Natural killer cell treated with Interleukin-12 subunit alpha and Interleukin-12 subunit beta and Interleukin-15 and Interleukin-18, amount 100 ng/mL, for 72 hours (primary cell): ENCODE measurements at places on chromosomes 5 and 9.

DNA sequence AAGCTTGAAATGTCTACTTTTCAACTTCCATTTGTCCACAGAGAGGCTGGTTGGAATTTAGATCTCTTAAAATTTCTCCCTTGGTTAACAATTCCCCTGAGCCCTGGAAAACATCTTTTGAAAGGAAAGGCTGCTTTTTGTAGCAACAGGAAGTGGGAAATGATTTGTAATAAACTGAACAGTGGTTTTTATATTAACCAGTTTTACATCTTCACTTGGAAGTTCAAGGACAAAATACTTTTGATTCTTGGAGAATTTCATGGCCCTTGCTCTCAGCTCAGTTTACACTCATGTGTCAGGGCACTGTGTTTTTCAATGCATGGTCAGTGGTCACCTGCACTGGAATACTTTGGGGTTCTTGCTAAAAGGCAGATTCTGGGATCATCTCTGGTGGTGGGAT lies 9.9 kb downstream of the MLANA start:
- H3K36me3 ChIP-seq, result peaks cover 9% of the 10 kb centered on the region
- no peak for DNase-seq
- no peak overlapping the region for H3K27ac ChIP-seq
- no peak overlapping the region for H3K4me3 ChIP-seq

DNA sequence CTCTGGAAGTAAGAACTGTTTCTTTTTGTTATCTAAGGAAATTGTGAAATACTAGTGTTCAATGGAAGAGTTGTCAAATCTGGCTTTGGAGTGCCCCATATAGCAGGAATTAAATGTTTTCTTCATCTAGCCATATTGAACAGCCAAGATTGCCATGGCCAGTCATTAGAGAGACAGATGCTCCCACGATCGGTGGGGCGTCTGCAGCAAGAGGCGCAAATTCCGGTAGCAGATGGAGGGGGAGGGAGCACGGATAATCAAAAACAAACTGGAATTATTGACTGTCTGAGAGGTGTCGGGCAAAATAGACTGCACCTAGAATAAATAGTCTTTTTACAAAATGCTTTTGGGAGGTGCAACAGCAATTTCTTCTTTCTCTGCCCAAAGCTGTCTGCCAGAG lies 139.1 kb upstream of the FSTL4 start:
- H3K27ac ChIP-seq, result no peak overlapping the region
- no peak for DNase-seq
- H3K36me3 ChIP-seq, result no peaks in the 10 kb centered on the region
- no peaks in the 10 kb centered on the region for H3K4me1 ChIP-seq
- peaks cover 17% of the 10 kb centered on the region for H3K27me3 ChIP-seq

- H3K27me3 ChIP-seq, result no peaks in the 10 kb centered on the region
- no peak for DNase-seq
- H3K27ac ChIP-seq, result no peak overlapping the region
- peaks cover 18% of the 10 kb centered on the region for H3K36me3 ChIP-seq
- no peaks in the 10 kb centered on the region for H3K4me1 ChIP-seq
These were observed 179.6 kb downstream of the LURAP1L start for GRCh38 chr9:12954441-12954840.

GRCh38 chr5:74042959-74043358 lies 417.0 kb downstream of the ARHGEF28 start:
- no peak overlapping the region for H3K27ac ChIP-seq
- H3K4me1 ChIP-seq, result no peaks in the 10 kb centered on the region
- DNase-seq, result no peak
- no peaks in the 10 kb centered on the region for H3K36me3 ChIP-seq

GRCh38 chr5:113526421-113526820 lies 12.9 kb downstream of the YTHDC2 start:
- no peak overlapping the region for H3K27ac ChIP-seq
- no peak overlapping the region for H3K4me3 ChIP-seq
- no peak for DNase-seq
- no peaks in the 10 kb centered on the region for H3K27me3 ChIP-seq

- H3K4me3 ChIP-seq, result no peak overlapping the region
- DNase-seq, result no peak
- H3K4me1 ChIP-seq, result no peaks in the 10 kb centered on the region
These were observed 178.0 kb upstream of the PIK3R1 start for GRCh38 chr5:68037546-68037945.

DNA sequence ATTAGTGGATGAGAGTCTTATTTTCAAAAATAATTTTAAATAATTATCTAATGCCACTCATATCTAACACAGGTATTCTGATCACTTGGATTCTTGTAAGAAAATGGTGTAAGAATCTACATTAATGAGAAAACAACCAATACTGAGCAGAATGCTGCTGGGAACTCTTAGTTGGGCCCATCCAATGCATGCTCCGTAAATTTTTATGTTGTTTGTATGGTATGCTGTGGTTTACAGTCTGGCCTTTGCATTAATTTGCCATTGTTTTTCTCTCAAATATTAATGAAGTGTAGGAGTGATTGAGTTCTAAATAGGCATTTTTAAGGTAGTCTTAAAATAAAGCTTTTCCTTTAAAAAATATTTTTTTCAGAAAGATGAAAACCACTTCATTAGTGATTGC lies 133.4 kb downstream of the ZSWIM6 start:
- H3K27me3 ChIP-seq, result no peaks in the 10 kb centered on the region
- no peaks in the 10 kb centered on the region for H3K36me3 ChIP-seq
- no peak for DNase-seq
- H3K27ac ChIP-seq, result no peak overlapping the region
- no peak overlapping the region for H3K4me3 ChIP-seq

DNA sequence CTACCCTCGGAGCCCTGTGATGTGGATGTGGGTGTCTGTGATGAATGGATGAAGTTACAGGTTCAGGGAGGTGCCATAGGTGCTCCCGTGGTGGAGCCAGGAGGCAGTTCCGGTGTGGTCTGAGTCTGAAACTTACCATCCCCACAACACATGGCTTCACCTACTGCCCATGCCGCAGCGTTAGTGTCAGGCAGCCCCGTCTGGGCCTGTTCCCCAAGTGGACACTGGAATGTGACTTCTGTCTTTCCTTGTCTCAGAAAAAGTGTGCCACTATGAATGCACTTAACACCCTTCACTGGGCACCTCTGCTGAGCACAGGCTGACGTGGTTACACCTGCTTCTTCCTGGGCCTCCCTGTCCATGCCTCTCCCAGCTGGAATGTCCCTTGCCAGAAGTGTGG lies 8.6 kb downstream of the ANKRD33B start:
- no peaks in the 10 kb centered on the region for H3K27me3 ChIP-seq
- peaks cover 12% of the 10 kb centered on the region for H3K4me1 ChIP-seq
- H3K36me3 ChIP-seq, result no peaks in the 10 kb centered on the region
- H3K4me3 ChIP-seq, result no peak overlapping the region
- H3K27ac ChIP-seq, result no peak overlapping the region
